GM23338 (cell line): ENCODE measurements at places on chromosomes 3 and 15. TPM values are rescaled to one million over a fixed set of nuclear protein-coding genes. Genes with fewer than 3 reads are reported as not detected.

DNA sequence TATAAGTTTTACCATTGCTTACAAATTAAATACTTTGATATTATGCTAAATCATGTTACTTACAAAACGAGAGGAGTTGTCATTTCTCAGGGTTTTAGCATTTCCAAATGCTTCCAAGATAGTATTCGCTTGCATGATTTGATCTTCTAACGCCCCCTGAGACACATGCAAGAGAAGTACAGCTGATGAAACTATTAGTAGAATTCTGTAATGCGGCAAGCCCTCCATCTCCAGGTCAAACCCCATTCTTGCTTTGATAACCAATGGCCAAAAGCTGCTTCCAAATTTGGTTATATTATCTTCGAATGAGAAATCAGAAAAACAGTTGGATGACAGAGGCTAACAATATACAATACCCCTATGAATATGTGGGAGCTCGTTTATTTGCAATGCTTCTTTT is 14.7 kb downstream of the MYH15 start:
- DNase-seq, result no peak

GRCh38 chr15:84570164-84570735 is 30.6 kb upstream of the ZSCAN2 start:
- DNase-seq, result peak; percentile 48

DNA sequence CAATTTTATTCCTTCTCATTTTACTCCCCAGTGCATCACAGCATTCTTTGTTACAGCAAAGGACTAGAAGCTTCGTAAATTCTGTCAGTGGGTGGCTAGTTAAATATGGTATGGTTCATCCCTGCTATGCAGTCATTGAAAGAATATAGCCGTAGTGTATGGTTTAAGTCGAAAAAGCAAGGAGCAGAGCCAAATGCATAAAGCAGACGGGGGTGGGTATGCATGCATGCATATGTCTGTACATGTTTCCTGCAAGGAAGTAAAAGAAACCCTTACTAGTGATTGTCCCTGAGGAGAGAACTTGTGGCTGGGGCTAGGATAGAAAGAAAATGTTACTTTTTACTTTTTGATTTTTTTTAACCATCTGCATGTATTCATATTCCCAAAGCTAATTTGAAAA is 19.9 kb downstream of the RBP2 start:
- no peak for DNase-seq

- DNase-seq, result no peak
Observed at GRCh38 chr3:124878561-124879336, 8.4 kb downstream of the ITGB5 start.

DNA sequence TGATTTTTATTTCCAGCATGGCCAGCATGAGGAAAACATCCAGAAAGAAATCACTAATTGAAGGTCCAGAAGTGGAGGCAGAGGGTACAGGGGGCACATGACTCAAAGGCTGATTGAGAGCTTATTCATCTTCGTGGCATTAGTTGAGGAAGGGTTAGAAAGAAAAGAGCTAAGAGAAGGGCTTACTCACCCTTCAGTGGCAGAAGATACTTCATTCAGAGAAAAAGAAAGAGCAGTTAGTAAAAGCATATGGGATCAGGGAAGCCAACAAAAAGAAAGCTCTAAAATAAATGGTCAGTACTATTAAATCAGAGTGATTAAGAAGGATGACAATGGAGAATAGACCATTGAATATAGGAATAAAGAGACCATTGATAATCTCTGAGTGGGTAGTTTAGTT is 25.2 kb downstream of the GAP43 start:
- DNase-seq, result no peak

DNA sequence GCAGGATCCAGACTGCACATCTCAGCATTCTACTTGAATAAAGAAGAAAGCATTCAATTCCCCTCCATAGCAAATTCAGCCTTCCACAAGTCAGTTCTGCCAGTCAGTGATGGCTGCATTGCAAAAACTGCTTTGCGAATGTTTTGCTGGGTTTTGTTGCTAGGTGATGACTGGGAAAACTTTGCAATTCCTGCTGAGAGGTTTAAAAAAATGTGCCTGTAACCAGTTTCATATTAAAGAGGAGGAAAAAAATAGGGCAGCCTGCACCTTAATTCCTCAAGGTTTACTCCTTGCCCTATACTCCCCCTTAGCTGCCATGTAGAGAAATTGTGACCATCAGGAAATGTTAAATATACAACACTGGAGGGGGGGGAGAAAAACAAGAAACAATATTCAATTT is 225.6 kb upstream of the ATP11B start:
- DNase-seq, result peak; percentile 67

DNA sequence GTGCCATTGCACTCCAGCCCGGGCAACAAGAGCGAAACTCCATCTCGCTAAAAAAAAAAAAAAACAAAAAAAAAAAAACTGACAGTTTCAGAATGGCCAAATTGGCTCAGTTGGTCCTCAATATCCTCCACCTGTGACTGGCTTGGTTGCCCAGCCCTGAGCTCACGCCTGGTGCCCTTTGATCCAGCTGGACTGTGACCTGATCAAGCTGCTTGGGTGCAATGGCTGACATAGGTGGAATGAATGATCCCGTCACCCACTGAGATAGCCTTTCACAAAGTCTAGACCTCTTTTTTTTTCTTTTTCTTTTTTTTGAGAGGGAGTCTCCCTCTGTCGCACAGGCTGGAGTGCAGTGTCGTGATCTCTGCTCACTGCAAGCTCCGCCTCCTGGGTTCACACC is 254.6 kb downstream of the FOXP1 start:
- no peak for DNase-seq

GRCh38 chr15:62150445-62150844 is 14.6 kb downstream of the C2CD4B start:
- DNase-seq, result no peak

- no peak for DNase-seq
Observed at GRCh38 chr3:159619341-159619885, 369.2 kb upstream of the IL12A start.

DNA sequence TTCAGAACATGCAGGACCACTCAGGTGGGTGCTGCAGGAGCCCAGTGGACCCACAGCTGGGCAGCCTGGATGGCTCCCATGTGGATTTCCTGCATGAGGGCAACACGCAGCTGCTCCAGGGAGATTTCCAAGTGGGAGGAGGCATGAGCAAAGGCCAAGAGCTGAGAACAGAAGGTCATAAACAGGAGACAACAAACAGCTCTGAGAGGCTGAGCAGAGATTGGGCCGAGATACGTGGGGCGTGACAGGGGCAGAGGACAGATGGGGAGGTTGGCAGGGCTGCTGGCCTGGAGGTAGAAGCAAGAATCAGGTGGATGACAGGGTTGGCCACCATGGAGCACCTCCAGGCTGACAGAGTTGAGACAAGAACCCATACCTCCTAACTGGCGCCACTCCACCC is 2.9 kb downstream of the PHGR1 start:
- DNase-seq, result no peak

- DNase-seq, result no peak
Observed at GRCh38 chr3:119324899-119325298, 30.7 kb downstream of the ARHGAP31 start.

DNA sequence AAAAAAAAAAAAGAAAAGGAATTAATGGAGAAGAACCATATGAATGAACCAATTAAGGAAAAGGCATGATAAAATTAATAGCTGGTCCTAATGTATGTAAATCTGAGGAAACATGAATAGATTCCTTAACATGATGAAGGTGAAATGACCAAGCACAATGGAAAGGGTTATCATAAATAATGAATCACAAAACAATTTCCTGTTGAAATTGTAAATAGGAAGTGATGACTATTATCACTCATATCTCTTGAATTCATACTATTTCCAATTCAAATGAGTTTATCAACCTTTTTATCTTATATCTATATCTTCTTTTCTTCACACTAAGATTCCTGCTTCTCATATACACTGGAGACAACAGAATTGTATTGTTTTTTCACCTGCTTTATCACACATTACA is 32.0 kb downstream of the AADACL2 start:
- DNase-seq, result no peak

- DNase-seq, result no peak
Observed at GRCh38 chr3:152623286-152623911, 211.5 kb upstream of the P2RY1 start.

DNA sequence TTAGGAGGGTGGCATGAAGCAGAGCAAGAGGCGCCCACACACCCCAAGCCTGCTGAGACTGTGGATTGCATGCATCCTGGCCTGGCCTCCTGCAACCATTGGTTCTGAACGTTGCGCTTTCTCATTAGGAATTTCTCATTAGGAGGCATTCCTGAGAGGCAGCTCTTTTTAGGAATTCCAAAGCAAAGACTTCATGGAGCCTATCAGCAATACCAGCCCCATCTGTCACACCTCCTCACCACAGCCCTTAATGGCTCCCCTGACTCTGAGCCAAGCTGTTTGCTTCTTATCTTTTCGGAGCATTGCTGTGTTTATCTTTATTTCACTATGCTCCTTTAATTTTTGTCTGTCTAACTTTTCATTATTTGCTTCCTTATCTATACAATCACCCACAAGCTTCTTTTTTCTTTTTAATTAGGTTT is 226.9 kb downstream of the CACNA2D3 start:
- peak; percentile 64 for DNase-seq

DNA sequence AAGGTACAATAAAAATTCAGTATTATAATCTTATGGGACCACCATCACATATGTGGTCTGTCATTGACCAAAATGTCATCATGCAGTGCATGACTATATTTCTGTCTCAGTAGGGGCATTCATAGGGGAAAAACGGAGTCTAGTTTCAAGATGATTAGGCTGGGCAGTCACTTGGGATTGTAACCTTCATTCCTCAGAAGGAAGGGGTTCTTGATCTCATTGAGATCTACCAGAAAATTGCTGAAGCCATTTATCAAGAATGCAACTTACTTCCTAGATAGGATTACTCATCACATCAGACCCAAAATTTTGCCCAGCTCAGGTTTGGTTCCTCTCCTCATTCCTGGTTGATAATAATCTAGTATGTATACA is 37.3 kb downstream of the BTD start:
- DNase-seq, result no peak

Gene GATA2
- 0.12 and 0.83 TPM in 2 replicates for total RNA-seq

Gene GOLGA8R
- total RNA-seq, result 0.17 TPM in 1 of 2 replicates, not detected in the other

Gene GXYLT2
- 5.1 and 5.8 TPM in 2 replicates for total RNA-seq

Gene B3GALNT1
- total RNA-seq, result 5.9 and 8.3 TPM in 2 replicates
